Activated T-cell treated with anti-CD3 and anti-CD28 coated beads for 48 hours (primary cell): ENCODE measurements at places on chromosomes 5 and 9.

DNA sequence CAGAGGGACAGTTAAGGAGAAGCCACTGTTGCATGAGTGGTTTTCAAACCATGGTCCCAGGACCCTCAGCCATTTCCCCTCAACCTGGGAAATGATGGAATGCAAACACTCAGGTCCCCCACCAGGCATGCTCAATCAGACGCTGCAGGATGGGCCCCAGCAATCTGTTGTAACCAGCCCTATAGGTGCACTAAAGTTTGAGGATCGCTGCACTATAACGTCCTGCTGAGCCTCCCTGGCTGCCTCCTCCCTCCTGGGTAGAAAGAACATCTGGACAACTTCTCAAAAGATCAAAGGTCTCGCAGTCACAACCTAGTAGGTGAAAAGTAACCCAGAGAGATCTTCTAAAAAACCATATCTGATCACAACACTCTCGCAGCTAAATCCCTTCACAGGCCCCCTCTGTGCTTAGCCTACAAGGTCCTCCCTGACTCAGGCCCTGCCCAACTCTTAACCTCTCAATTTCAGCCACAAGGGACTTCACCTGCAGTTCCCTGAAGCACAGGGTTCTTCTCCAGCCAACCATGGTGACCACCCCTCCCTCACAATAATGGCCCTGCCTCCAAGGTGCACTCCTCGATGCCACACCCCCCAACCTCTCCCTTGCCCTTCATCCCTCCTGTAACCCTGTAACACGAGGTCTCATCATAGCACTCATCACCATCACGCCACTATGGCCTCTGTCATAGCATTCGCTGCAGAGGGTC is 3.5 kb downstream of the SHB start:
- no peak for DNase-seq

DNA sequence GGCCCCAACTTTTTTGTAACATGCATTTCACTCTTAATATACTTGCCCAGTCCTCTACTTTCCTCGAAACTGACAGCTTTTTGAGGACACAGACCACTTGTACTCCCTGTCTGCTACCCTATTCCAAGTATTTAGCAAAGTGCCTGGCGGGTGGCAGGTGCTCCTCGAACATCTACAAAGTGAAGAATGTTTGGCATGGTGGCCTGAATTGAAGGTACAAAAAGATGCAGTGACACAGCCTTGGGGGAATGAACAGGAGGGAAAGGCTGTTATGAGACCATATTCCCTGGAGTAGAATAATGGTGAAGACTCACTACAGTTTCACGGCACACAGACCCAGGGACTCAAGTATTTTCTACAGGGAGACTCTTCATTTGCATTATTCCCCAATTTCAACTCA is 590.9 kb downstream of the PRELID2 start:
- DNase-seq, result no peak

DNA sequence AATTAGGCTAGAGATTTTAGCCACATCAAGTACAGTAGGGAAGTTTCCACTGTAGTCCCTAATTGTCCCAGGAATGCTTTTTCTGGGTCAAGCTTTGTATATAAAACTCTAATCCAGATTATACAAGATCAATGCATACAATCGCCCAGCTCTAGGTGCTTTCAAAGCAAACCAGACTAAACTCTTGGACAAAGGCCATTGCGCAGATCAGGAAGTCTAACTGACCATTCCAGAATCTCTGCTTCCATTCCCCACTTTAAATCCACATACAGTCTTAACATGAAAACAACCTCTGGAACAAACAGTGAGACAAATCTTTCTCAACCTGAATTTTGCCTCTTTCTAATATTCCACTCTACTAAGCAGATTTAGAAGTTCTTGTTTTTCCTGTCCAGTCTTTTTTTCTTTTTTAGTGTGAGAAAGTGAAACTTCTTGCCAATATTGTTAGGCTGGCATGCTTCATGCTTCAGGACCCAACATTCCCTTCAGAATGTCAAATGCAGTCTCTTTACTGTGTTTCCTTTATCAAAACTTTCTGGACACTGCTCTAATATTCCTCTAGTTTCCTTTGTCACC is 76.1 kb downstream of the ITGA1 start:
- no peak for DNase-seq

DNA sequence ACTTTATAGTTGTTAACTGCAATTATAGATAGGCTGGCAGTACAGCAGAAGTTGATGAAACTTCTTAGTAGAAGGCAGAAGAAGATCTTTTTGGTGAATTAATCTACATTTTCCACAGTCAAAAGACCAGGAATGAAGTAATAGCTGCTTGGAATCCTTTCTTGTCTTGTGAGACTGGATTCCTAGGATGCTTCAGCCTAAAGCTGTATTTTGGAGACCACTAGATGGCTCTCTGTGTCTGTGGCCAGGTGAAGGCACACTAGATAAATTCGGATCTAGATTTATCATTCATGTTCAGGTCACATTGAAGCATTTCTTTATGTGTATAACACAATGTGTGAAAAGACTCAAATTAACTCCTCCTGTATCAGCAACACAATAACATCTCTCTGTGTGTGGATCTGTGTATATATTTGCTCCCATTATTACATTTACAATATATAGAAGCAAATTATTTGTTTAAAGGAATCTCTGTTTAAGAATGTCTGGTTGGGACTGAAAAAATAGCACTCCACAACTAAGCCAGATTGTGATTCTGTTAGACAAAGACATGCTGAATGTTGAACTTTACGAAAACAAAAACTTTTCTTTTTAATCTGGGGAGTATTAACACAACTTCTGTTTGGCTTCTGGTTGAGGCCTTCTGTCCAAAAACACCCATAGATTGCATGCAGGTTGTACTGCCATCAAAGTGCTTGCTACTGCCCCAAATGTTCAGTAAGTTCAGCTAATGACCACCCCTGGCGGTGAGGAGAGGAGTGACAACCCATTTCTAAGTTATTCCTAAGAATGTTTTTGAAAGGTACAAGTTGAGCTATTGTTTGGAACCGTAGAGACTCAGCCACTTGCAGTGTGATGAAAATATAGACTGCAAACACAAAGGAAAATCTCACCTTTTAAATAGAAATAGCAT is 10.6 kb downstream of the GRIN3A start:
- DNase-seq, result no peak

- DNase-seq, result no peak
Measured at GRCh38 chr9:90331826-90332575, 310.6 kb downstream of the DIRAS2 start.

DNA sequence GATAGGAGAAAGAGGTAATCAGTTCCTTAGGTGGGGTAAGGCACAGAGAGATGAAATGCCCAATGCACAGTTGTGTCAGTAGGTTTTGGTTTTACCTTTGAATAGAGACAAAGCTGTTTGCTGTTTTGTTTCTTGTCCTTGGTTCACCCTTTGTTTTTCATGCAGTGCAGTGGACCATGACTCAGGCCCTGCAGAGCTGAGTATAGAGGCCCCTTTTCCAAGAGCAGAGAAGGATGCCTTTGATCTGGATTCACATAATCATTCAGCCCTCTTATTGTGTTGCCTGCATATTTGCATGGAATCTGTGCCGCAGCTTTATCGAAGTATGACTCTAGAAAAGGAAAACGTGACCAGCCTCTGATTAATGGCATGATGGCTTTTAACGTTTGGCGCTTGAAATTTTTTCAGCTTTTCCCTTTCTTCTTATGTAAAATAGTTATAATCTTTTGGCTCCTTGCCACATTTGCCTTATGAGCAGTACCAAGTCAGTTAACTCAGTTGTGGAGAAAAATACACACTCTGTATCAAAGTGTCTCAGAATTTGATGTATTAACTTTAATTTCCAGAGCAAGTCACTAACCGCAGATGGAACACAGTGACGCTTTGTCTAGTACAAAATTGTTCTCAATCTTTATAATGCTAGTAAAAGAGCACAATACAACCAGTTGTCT is 197.6 kb downstream of the KDM4C start:
- no peak for DNase-seq

- no peak for DNase-seq
Measured at GRCh38 chr5:127290019-127290945, at the start of gene MEGF10. Gene MEGF10, plus strand, starts transcription at chr5:127290796. Its CDS starts 40,513 bp downstream, at chr5:127331309.

GRCh38 chr5:87008751-87009560 is 258.7 kb upstream of the RASA1 start:
- no peak for DNase-seq

DNA sequence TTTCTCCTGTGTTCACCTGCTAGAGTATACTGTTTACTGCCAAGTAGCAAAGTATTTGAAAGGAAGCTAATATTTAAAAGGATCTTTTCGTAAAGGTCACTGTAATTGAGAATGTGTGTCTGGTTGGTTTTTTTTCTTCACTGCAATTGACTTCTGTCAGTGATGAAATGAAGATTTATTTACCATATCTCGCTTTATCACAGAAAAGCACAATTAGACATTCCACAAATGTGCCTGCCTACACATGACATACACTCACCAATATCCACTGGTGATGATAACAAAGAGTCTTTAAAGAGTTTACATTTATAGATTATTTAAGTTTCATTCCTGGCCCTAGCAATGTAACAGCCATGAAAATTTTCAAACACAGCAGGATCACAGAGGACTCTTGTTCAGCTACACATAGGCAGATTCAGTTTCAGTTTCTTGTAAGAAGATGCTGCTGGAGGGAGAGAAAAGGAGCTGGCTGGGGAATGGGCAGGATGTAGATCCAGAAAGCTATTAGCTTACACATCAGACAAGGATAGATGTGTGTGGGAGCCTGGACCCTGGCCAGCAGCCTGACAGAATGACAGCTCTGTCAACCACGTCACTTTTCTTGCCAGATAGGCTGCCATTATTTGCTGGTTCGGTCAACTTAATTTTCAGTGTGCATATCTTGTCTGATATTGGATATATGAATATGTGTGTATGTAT is 104.0 kb downstream of the GDNF start:
- DNase-seq, result no peak
